ENCODE measurements at places on chromosomes 6 and 20. TPM values are rescaled to one million over a fixed set of nuclear protein-coding genes. Genes with fewer than 3 reads are reported as not detected.

- no peak for DNase-seq
These were observed 348.3 kb upstream of the ZFP64 start for GRCh38 chr20:52539891-52540290.

GRCh38 chr6:119350202-119350951 is 816 bp upstream of the MAN1A1 start:
- no peak for DNase-seq

GRCh38 chr20:18695175-18695574 is 107.3 kb downstream of the DTD1 start:
- DNase-seq: no peak

DNA sequence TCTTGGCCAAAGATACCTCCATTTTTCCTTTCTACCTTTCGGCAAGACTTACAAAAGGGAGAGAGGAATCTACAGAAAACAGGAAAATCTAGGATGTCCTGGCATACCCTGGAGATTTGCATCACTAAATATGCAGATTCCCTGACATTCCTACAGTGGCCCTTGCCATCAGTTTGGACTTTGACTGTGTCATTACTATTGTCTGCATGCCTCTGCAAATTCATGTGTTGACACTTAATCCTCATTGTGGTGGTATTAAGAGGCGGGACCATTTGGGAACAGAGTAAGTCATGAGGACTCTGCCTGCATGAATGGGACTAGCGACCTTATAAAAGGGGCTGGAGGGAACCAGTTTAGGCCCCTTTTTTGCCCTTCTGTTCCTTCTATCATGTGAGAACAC is 50.5 kb upstream of the DTNBP1 start:
- no peak for DNase-seq

- peak; percentile 50 for DNase-seq
These were observed 24.5 kb downstream of the TSPYL4 start for GRCh38 chr6:116229287-116229913.

Gene ZC3H12D
- 2.0 TPM for total RNA-seq

Gene NKX2-2
- total RNA-seq: not detected

DNA sequence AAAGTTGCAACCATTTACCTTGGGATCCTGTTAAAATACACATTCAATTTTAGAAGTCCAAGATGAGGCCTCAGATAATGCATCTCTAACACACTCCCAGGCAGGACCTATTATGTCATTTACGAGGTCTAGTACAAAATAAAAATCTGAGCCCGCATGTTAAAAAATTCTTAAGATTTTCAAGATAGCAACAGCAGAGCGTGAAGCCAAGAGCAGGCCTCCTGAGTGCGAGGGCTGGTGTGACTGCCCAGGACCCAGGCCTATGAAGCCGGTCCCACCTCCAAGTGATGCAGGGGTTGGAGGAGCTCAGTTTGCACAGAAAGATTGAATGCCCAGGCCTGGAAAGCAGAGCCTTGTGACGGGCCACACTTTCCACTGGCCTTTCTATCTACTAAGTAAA is 211.1 kb upstream of the KCNQ5 start:
- no peak for DNase-seq

- DNase-seq: no peak
These were observed 26.1 kb upstream of the KCNB1 start for GRCh38 chr20:49508435-49509199.

Gene OOEP
- not detected for total RNA-seq

GRCh38 chr6:34630040-34630439 is 66.5 kb downstream of the ILRUN start:
- no peak for DNase-seq

- DNase-seq: no peak
These were observed 13.0 kb upstream of the MYL9 start for GRCh38 chr20:36528176-36528874.

DNA sequence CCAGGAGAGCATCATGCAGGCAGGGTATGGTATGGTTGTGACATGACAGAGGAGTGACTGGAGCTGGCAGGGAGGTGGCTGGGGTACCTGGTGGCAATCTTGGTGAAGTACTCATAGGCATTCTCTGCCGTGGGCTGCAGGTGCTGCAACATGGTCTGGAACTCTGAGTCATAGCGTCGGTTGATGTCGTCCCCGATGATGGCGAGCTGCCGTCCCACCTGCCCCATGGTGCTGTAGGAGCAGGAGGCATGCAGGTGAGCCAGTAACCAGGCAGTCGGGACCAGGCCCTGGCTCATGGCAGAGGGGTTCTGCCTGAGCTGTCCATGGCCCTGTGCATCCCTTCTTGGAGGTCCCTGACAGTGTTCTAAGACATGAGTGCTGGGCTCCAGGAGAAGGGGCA is 4.9 kb downstream of the BAK1 start:
- no peak for DNase-seq

DNA sequence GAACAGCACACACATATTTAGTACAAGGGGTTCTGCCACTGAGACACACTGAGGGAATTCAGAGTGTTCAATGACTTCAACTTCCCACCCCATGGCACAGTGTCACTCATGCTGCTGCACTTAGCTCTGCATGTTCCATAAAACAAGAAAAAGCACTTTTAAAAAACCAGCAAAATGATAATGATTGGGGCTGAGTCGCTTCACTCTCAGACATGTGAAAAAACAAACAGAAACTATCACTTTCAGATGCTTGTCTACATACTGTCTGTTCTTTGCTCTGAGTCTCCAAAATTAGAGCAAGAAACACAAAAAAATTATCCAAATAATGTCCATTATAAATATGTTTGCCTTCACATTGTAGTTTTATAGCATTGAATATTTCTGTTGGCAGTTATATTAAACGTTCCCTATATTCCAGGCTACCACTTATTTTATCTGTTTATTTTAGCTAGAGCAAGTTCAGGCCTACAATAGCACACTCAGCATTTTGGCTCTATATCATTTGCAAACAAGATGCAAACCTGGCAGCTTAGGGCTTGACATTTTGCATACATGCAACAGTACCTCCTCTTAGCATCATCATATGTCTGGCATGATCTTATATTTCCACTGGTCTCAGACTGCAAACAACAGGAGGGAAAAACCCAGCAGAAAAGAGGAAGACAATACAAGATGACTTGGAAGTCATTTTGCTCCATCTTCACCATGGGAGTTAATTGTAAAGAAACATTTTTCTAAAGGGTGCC is 398.8 kb downstream of the HACE1 start:
- no peak for DNase-seq

Gene ADGRF4
- total RNA-seq: not detected

Gene DACT2
- total RNA-seq: 3.9 TPM

DNA sequence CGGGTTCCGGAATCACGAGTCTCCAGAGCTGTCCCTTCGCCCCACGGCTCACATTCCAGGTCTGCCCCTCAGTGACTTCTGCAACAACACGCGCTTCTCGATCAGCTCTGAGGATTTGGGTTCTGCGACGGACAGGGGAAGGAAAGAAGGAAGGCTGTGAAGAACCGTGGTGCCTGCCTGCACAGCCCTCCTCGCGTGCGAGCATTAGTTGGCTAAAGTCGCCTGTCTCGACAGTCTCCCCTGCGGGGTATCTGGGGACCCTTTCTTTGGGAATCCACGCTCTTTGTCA is 23.1 kb downstream of the VPS52 start:
- DNase-seq: no peak

GRCh38 chr6:28589234-28589956 is 63.7 kb downstream of the GPX5 start:
- DNase-seq: no peak

Gene VIP
- 0.48 TPM for total RNA-seq

Gene GSTA2
- total RNA-seq: not detected

- DNase-seq: no peak
These were observed 545 bp downstream of the SLC35D3 start for GRCh38 chr6:136922685-136923006.

DNA sequence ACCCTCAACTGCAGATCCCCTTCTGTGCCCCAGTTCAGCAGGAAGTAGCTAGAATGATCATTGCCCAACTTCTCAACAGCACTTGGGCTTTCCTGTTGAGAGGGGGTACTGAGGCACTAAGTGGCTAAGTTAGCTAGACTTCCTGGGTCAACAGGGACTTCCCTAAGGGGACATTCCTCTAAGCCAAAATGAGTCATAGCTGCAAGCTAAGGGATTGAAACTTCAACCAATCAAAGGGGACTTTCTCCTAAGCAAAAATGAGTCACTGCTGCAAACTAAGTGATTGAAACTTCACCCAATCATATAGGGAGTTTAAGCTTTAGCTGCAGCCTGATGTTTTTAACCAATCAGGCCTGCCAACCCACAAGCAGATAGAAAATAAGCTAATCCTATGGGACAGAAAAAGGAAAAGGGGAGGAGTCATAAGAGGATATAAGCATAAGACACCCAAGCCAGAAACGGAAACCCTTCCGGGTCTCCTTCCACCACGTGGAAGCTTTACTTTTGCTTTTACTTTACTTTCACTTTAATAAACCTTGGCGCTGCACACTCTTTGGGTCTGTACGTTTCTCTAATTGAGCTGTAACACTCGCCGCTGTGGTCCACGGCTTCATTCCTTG is 659.0 kb upstream of the HS3ST5 start:
- no peak for DNase-seq

Gene ESR1
- total RNA-seq: 4.9 TPM

Gene SLC22A16
- total RNA-seq: 4.2 TPM

DNA sequence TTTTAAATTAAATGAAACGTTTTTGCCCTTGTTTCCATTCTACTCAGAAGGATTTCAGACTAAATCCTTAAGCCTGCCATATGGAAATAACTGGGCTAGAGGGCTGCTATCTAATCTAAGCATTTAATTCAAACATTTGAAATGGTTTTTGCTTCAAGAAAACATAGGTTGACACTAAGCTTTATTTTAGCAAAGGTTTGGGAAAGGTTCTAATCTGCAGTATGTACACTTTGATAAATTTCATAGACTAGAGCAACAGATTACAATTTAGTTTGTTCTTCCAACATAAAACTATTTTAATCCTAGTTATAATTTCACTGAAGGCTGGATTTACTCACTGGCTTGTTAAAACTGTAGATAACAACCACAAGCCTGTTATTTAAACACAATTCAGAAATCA is 72.1 kb downstream of the TMEM200A start:
- no peak for DNase-seq

- DNase-seq: no peak
These were observed 4.5 kb upstream of the RAB44 start for GRCh38 chr6:36692861-36693702.

Gene SNAP25
- total RNA-seq: 1.9 TPM

DNA sequence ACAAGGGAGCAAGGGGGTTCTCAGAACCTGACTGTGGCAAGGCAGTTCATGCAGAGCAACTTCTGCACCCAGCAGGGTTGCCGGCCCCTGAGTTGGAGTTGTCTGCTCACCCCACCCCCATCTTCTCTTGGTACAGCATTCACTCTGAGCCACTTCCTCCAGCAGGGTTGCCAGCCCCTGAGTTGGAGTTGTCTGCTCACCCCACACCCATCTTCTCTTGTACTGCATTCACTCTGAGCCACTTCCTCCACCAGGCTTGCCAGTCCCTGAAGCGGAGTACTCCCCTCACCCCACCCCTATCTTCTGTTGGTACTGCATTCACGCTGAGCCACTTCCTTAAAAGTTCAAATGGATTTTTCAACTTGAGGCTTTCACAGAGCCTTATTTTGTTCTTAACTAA is 79.7 kb upstream of the SYNDIG1 start:
- DNase-seq: no peak

DNA sequence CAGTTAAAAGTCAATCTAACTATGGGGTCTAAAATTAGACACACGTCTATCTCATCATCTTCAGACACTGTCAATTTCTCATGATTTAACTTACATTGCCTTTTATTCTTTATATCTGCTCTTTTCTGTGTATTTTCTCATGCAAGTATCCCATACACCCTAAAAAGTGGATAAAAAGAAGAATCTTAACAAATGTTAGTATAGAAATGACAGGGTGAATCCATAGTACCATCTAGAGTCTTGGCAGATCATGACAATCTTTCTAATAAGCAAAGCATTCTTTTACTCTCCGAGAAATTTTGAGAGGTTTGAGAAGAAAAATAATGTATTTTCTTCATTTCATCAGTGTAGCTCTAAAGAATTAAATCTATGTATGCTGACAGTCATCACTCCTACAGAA is 382.7 kb downstream of the C6orf118 start:
- no peak for DNase-seq

DNA sequence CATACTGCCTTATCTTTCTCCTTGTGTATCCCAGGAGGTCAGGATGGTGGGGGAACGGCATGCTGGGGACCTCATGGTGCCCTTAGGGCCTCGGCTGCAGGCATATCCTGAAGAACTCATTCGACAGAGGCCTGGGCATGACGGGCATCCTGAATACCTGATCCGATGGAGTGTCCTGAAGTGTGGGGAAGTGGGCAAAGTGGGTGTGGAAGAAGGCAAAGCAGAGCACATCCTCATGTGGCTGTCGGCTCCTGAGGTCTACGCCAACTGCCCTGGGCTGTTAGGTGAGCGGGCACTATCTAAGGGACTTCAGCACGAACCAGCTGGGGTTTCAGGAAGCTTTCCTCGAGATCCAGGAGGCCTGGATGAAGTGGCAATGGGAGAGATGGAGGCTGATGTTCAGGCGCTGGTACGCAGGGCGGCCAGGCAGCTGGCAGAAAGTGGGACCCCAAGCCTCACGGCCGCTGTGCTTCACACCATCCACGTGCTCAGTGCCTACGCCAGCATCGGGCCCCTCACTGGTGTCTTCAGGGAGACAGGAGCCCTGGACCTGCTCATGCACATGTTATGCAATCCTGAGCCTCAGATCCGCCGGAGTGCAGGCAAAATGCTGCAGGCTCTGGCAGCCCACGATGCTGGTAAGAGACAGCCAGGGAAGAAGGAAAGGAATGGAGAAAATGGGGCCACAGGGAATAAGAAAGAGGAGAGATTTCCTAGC is 2.4 kb downstream of the CUL9 start:
- no peak for DNase-seq

DNA sequence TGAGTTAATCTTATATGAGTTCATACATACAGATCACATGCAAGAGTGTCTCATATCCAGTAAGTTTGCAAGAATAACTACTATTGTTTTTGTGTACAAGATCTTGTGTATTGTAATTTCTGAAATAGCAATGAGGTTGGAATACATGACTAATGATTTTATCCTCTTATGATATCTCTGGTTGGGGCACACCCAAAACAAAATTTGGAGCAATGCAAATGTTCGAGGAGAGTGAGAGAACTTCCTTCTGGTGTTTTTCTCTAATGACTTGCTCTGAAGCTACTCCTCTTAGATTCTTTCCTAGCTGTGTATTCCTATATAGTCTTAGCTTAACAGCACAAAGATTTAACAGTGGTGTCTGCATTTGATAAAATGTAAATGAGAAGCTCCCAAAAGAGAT is 252.5 kb downstream of the LAMA2 start:
- no peak for DNase-seq

- no peak for DNase-seq
These were observed 84.6 kb downstream of the FYN start for GRCh38 chr6:111788379-111789276.

GRCh38 chr6:124682751-124683150 is 279.5 kb upstream of the RNF217 start:
- no peak for DNase-seq
